ENCODE measurements at places on chromosomes 12 and 14. TPM values are rescaled to one million over a fixed set of nuclear protein-coding genes. Genes with fewer than 3 reads are reported as not detected.

DNA sequence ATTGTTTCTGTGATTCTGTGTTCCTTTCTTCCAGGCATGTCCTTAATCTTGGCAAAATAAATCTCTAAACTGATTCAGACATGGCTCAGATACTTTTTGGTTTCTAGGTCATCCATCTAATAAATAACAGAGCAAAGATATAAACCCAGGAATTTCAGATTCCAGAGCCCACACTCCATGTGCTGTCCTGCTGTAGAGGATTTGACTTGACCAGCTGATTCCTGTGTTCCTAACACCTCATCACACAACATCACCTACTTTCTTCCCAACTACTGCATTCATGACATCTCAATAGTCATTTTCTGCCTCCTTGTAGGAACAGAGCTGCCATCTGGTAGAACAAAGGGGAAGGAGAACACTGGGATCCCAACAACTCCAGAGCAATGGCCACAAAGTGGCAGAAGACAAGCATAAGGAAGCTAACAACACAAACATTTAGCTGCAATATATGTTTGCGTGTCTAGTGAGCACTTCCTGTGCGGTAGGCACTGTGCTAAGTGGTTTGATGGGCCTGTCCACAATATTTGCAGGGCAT is 91.9 kb upstream of the OVCH1 start:
- no peak for DNase-seq

DNA sequence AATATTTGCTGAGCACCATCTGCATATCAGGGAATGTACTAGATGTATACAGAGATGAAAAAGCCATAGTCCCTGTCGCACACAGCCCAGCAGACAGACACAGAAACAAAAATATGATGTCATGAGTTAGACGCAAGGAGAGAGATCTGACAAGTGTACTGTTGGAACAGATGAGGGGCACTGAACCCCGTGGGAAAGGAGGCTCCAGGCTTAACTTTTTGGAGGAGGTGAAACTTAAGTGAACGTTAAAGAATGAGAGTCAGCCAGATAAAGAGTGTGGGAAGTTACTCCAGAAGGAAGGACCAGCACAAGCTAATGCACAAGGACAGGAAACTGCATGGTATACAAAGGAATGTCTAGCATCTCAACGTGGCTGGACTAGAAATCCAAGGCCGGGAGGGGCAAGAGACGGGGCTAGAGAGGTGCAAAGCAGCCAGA is 2.5 kb upstream of the ACTN1 start:
- DNase-seq = no peak

GRCh38 chr12:46678426-46678825 is 147.4 kb downstream of the SLC38A4 start:
- no peak for DNase-seq

GRCh38 chr12:12507121-12507520 is 55.5 kb downstream of the DUSP16 start:
- peak; percentile 21 for DNase-seq

DNA sequence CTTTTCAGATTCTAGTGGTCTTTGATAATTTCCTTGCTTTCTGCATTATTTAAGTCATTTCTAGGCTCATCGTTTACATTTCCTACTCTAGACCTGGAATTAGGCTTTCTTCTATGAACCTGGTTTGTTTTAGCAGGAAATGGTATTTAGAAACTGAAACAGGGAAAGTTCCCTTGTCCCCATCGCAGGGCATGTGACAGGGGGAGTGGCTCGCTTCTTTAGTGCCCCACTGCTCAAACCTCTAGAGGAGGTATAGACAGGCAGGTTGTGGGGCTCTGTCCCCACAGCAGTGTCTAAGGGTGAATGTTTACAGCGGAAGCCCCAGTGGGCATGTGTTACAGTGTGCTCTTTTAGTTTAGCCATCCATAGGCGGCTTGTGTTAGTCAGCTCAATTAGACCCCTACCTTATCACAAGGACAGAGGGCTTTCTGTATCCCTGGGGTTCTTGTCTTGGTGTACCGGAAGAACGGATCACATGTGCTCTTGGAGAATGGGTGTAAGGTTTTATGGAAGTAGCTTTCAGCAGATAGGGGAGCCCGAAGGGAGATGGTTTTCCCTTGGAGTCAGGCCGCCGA is 25.0 kb downstream of the IFT81 start:
- no peak for DNase-seq

GRCh38 chr12:131702573-131702877 is 8.4 kb upstream of the SFSWAP start:
- DNase-seq = no peak

ZC3H14 gene
- total RNA-seq = 52.3 TPM

DNA sequence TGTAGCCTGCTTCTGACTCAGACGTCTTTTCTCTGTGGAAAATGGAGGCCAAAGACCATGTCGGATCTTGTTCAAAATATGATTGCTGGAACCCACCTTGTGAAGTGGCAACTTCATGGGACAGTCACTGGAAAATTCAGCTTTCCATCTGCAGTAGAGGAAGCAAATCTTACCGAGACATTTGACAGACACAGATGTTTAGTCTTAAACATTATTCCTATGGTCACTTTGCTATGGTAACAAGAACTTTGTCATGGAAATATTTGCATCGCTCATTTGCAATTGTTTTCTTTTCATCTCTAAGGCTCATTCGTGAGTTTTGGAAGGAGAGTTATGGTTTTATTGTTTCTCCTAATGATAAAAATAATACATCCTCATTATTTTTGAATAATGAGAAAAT is 98.3 kb upstream of the HIF1A start:
- peak; percentile 41 for DNase-seq

DNA sequence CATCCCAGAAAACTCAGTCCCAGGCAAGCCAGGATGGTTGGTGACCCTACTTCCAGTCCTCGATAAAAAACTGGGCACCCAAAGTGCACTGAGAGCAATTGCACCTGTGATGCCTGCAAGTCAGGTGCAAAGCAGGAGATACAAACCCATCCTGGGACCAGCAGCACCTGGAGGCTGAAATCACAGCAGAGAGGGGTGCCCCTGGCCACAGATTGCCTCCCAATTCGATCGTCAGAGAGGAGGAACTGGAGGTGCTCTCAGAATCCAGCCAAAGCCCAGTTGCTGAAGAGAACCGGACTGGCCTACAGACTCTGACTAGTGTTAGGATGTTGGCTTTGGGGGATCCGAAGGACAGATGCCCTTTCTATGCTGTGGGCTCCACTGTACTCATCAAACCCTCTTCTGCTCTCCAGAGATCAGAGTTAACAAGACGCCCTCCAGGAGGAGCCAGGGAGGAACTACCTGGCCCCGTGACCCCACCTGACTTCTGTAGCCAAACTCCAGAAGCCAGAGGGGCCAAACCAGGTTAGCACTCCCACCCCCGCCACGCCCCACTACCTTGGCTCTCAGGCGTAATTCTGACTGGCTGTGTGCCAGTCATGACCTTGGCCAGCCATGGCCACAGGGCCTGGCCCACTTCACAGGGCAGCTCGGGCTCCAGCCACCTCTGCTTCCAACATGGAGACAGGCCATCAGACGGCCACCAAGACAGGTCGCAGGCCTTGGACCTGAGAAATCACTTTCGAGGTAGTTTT is 284.5 kb upstream of the RTL1 start:
- no peak for DNase-seq

C12orf54 gene
- total RNA-seq = not detected

DNA sequence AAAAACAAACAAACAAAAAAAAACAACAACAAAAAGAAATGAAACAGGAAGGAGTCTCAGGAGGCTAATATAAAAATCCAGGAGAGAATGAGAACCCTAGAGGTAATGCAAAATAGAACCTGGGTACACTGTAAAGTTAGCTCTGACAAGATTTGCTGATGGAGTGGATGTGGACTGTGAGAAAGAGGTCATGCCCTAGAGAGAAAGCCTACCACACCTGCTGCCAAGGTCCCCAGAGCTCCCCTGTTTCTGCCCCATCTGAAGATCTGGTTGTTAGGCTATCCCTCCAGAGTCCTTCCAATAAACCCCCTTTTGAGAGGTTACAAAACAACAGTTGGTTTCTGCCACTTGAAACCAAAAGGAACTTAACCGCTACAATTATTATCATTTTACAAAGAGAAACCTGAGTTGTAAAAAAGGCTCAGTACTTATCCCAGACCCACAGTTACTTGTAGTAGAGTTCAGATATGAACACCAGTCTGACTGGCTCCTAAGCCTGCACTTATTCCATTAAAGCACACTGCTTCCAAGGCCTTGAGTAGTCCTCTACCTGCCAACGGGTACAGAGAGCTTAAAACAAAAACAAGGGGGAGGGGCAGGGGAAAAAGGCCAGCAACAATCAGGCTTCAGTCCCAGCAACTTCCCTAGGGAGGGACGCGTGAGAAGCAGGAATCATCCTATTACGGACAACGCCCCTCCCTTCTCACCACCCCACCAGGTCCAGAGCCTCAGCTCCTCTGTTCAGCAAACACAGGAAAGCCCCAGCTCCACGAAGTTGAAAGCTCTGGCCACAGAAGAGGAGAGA is 27.7 kb downstream of the PPP1R13B start:
- DNase-seq = peak; percentile 46

DNA sequence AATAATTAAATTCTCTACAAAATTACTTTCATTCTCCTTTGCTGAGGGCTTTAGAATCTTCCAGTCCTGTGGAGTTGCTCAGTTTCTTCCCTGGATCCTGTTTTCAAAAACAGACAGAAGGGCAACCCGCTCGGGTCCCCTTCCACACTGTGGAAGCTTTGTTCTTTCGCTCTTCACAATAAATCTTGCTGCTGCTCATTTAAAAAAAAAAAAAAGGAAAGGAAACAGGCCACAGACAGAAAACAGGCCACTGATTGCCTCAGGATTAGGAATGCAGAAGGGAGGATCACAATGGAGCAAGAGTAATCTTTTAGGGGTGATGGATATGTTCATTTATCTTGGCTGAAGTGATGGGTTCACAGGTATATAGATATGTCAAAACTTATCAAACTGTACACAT is 29.5 kb upstream of the HIGD1C start:
- DNase-seq = peak; percentile 24

DNA sequence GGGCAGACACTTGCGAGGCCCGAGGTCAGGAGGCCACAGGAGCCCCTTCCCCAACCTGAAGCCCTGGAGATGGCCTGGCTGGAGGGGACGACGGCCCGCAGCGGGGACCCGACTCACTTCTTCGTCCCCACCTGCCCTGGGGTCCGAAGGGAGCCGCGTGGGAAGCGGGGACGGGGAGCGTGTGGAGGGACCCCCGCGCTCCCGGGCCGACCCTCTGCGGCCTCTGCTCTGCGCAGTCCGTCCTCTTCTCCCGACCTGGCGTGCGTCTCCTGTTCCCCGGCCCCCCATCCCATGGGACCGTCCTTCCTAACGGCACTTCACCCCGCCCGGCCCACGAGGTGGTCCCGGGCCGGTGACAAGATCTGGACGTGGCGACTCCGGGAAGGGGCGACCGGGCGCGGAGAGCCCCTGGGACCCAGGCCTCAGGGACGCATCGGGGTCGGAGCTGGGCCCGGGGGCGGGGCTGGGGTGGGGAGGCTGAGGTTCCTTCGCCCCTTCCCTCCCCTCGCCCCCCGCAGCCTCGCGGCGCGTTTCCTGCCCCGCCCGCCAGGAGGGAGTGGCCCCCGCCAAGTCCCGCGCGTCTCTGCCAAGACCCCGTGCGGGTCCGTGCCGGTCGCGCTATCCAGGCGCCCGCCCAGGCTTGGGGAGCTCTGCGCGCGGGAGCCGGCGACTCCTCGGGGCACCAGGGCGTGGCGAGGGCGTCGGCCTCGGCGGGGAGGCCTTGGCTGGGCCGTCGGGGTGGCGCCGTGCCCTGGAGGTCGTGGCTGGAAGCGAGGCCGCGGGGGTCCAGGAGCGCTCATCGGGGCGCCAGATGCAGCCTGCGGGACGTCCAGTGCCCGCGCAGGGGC is 97.1 kb downstream of the TNFAIP2 start:
- DNase-seq = no peak

DNA sequence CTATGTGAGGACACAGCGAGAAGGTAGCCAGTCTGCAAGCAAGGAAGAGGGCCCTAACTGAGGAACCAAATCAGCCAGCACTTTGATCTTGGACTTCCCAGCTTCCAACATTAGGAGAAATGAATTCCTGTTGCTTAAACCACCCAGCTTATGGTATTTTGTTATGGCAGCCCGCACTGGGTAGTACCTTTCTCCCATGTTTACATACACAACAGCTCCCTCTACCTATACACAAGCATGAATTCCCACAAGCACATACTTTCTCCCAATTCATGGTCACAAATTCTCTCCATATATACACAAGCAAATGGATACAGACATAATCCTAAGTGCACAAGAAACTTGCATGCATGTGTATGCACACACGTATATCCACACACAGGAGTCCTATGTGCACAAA is 7.4 kb downstream of the ITGB7 start:
- no peak for DNase-seq

GRCh38 chr12:57146961-57147944 is at the start of gene LRP1-AS:
Gene LRP1-AS (minus strand): TSS chr12:57147619.
- no peak for DNase-seq

DNA sequence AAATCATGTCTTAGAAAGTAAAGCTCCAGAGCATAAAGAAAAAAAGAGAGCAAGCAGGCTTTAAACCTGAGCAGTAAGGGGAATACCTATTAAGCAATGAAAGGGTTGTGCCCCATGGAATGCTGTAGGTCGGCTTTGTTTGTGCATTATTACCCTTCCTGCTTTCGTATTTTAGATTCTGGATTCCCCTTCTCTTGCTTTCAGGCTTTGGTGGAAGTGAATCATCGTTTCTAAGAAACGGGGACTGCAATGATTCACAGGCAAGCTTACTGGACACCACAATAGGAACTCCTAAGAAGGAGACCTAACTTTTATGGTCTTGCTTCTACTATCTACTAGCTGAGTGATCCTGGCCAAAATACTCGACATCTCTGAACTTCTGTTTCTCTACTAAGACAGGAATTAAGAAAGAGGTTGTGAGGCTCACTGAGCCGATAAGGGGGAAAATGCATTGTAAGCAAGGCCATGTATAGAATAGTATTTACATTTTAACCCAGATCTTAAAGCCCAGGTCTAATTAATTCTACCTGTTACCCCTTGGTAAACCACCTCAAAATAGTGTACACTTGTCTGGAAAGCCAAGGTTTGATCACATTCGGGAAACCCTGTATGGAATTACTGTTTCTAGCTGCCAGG is 1.2 kb upstream of the BMAL2 start:
- DNase-seq = no peak

DNA sequence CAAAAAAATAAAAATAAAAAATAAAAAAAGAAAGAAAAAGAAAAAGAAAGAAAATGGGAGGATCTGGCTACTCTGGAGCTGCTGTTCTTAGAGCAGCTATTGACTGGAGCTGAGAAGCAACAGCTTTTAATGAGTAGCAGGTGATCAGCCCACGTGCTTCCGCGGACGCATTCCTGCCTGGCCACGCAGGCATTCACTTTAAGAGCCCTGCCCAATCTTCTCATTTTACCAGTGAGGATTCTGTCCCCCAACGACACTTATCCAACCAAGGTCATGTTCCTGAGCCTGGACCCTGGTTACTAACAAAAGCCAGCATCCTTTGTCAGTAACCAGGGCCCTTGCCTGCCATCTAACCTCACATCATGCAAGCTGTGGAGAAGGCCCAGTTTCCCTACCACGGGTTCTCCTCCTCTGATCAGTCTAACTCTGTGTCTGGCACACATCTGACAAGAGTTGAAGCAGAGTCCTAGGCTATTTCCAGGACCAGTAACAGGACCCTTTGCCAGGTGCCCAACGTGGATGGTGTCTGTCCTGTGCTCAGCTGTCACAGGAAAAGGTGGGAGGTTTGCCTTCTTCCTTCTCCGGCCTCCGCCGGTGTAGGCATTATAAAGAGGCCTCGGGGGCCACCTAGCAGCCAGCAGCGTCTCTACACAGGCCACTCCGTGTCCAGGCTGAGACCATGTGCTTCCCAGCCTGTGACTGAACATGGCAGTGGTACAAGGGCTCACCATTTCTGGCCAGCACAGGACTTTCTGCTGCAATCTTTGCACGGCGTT is 60.9 kb upstream of the GPATCH2L start:
- peak; percentile 75 for DNase-seq

KLHL28 gene
- total RNA-seq = 33.7 TPM

FAM186B gene
- total RNA-seq = 0.82 TPM
